ENCODE measurements at places on chromosomes 6 and 20.

DNA sequence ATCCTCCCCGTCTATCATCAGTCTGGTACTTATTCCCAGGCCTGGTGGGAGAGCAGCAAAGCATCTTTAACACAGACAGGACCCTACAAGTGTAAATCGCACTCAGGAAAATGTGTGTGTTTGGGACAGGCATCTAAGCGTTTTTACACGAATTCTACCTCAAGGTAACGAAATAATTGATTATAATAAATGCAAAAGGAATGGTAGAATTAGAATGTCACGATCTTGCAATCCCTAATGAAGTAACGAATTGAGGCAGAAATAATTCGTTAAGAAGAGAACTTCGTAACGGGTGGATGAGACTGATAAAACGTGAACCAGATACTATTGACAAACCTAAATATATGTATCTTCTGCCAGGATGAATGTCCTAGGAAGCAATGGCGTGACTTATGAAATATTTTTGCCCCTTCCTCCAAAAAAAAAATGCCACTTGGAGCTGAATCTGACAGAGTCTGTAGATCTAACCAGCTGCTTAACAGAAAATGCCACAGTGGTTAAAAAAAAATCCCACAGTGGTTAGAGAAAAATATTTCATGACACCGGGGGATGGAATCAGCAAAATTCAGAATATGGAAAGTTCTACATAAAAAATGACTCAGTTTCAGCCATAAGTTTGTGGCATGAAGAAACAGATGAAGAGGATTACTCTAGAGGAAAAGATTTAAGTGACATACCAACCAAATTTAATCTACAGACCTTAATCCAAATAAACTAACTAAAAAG is 68.7 kb downstream of the F13A1 start:
- no peak for DNase-seq

GRCh38 chr6:36269834-36270705 is at the start of gene PNPLA1:
TSS of gene PNPLA1 (plus strand) at chr6:36270060. CDS start at chr6:36270460, 400 bp downstream.
- DNase-seq, result no peak

GRCh38 chr6:5257400-5257799 is 3.4 kb downstream of the LYRM4 start:
- DNase-seq, result no peak

DNA sequence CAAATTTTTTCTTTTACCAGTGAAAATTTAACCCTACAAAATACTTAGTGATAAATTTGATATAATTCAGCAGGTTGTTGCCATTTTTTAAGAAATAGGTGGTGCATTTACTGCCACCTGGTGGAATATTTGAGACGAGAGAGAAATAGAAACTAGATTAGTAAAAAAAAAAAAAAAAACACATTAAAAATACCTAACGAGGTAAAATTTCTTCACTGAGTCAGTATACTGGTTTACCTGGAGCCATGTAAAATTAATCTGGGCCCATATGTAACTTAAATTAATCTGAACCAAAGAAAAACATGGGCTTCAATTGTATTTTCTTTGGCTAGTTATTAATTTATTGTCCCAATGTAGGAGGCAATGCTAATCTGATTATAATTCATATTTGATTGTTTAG is 520.8 kb downstream of the EPM2A start:
- peak; percentile 45 for DNase-seq

DNA sequence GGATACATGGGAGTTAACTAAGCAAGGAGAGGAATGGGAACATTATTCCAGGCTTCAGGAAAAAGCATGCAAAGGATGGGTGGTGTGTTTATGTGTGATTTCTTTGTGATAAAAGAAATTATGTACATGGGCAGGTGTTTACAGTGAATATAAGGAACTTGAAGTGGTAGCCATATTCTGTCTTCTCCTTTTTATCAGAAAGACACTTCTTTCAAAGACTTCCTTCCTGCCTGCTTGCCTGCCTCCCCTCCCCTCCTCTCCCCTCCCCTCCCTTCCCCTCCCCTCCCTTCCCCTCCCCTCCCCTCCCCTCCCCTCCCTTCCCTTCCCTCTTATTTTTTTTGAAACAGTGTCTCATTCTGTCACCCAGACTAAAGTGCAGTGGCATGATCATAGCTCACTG is 14.4 kb downstream of the CYB5R4 start:
- DNase-seq, result no peak

DNA sequence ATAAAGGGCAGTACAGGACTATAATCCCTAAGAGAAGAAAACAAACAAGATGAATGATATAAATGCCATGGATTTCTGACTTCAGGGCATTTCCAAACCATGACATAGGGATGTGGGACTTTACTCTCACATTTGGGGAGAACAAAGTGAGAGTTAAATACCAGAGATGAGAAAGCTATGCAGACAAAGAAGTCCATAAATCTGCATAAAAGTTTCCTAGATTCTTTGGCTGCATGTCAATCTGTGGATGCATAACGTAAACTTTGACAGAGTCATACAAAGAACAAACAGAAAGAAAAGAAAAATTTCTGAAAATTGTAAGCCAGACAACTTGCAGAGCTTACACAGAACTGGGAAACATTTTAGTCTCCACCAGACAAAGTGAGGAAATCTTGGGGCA is 11.7 kb downstream of the EPM2A start:
- DNase-seq, result no peak

DNA sequence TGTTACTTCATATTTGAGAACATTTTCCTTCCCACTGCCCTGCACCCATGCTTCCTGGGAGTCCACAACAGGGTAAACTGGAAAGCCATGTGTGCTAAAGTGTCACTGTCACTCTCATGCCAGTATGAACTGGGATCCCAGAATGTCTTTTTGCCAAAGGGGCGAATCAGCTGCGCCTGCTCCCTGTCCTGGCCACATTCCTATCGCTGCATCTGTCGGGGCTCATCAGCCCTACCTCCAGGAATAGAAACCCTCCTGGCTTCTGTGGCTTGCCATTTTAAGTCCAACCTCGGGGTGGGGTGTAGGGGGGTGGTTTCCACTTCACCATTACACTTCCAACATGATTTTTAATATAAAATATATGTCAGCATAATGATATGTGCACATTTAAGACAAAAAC is 933 bp downstream of the KLHL31 start:
- no peak for DNase-seq

DNA sequence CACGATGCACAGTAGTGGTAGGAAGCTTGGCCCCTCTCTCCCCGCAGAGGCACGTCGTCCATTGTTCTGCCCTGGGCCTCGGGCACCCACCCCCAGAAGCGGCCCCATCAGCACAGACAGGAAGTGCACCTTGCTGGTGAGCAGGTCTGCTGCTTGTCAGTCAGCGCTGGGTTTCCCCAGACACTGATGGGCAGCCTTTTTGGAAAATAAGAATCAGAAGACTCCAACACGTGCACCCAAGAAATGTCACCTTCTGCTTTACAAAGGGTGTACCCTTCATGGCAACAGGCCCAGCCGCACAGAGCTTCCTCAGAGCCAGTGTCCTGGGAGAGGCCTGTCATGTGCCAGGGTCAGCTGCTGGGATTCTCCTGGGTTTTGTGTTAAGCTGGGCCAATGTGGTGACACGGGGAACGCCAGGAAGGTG is 34.7 kb upstream of the IRF4 start:
- no peak for DNase-seq

DNA sequence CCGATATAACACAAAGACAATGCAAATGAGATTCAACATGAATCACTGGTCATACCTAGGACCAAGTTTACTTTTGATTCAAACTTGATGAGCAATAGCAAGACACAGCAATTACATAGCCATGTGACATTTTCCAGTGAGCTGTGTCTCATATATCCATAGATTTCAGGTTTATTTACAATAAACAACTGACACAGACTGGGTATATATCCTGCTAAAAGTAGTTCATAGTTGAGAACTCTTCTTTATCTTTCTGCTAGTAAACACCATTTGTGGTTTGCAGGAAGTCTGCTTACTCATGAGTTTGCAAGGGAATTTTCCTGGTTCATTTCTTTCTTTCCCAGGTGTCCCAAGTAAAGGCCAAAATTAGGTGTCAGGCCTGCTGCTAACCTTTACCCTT is 343.4 kb downstream of the KIF16B start:
- no peak for DNase-seq

GRCh38 chr6:106847116-106847515 is 127.4 kb downstream of the CD24 start:
- DNase-seq, result no peak

DNA sequence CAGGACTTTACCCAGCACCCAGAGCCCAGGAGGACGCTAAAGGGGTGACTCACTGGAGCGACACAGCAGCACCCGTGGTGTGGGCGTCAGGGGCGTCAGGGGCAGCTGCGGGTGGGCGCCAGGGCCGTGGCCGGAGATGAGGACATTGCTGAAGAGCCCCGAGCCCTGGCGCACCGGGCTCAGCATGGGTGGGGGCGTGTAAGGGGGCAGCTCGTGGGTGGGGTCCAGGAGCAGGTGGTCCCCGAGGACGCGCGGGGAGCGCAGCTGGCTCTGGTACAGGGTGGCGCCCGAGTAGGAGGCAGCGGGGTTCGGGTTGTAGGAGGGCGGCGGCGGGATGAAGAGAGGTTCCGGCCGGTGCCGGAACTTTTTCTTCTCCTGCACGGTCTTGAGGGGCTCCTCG is 41.6 kb upstream of the MRPS10 start:
- no peak for DNase-seq

- no peak for DNase-seq
These were observed 876.7 kb downstream of the QKI start for GRCh38 chr6:164291224-164291623.

DNA sequence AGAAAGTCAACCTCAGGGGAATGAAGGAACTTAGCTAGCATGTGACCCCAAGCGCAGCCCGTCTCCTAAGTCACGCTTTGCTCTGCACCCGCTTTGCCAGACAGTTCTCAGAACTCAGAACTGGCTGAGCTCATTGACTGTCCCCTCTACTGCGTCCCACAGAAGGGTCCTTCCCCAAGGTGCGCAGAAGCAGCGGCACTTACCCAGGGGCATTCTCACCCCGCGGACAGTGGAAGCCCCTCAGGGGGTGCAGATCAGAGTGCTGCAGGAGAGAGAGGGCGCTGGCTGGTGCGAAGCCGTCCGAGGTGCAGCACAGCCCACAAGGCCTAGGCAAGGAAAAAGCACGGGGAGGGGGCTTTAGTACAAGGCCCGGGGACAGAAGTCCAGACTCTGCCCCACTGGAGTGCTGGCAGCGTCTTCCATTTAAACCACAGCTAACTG is 807 bp downstream of the SNHG17 start:
- peak; percentile 28 for DNase-seq

DNA sequence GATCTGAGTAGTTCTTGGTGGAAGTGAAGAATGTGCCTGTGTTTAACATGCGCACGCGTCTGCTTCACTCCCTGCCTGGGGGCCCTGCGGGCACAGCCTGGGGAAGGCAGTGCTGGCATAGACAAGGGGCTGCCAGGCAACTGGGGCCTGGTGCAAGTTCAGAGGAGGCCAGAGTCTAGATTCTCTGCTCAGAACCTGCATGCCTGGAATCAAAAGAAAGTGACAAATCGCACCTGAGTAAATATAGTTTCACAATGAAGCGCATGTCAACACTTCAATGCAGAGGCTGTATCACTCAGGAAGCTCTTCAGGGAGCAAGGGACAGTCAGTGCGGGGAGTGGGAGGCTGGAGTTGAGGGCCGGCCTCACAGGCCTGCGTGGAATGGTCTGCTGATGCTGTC is 24.2 kb upstream of the PPP1R14C start:
- DNase-seq, result no peak

DNA sequence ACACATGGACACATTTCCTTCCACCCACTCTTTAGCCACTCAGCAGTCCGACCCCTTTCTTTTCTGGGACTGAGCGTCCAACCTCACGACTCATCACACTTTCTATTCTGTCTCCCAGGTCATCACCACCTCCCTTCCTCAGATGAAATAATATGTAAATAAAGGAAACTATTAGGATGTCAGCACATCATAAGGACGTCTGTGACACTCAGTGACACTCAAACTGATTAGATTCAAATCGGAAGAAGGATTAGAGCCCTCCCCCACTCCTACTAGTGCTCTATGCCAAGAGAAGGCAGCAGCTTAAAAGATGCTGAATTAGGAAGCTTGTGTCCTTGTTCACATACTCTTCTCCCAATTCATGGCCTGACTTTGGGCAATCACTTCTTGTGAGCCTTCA is 113.6 kb downstream of the TNFRSF21 start:
- DNase-seq, result no peak

DNA sequence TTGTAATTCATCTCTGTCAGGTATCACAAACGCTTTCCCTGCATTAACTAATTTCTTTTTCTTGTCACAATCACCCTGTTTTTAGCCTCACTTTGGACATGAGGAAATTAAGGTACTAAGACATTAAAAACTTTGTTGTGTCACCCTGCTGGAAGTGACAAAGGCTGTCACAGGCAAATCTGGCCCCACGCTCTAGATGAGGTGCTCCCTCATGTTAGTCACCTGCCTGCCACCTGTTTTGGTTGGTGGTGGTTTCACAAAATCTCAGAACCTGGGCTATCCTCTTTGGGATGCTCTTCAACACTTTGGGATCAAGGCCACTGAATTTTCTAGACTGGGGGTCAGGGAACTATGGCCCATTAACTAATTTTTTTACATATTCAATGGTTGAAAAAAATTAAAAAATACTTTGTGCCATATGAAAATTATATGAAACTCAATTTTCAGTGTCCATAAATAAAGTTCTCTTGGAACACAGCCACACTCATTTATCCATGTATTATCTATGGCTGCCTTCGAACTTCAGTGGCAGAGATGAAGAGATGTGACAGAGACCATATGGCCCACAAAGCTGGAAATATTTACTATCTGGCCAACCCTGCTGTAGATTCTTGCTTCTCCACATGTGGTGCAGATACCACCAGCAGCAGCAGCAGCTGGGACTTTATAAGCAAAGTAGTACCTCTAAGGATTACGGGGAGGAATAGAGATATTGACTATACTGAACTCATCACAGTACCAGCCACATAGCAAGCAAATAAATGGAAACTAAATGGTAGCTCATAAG is 16.1 kb upstream of the TNFAIP3 start:
- no peak for DNase-seq

DNA sequence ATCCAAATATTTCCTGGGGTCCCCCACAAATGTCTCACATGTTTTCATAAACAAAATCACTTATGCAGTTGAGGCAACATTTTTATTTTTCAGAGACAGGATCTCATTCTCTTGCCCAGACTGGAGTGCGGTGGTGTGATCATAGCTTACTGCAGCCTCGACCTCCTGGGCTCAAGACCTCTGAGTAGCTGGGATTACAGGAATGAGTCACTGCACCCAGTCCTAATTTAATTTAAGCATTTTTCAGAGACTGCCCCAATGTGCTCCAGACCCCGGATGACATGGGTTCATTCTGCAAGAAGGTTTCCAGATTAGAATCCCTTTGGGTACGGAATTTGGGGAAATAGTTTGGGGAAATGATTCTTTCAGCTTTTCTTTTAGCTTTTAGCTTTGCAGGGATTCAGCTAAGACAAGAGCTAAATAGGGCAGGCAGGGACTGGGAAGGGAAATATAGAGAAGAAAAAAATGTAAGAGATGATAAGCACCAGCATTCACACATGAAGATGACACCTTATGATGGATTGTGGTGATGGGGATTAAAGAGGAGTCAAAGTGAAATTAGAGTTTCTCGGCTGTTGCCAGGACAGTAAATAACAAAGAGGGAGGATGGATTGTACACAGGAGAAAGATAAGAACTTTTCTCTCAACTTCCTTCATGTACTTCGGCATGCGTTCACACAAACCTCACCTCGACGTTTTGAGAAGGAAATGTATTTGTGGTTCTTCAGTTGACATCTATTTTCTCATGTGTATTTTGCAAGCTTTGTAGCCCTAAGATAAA is 169.4 kb upstream of the TAB2 start:
- no peak for DNase-seq

GRCh38 chr20:9136114-9136513 is 67.2 kb downstream of the PLCB4 start:
- no peak for DNase-seq

- no peak for DNase-seq
These were observed 30.7 kb downstream of the SSR1 start for GRCh38 chr6:7282097-7282906.

Data from HAP-1 (cell line).